Hepatic stellate cell (primary cell): ENCODE measurements at places on chromosomes 16 and 17.

DNA sequence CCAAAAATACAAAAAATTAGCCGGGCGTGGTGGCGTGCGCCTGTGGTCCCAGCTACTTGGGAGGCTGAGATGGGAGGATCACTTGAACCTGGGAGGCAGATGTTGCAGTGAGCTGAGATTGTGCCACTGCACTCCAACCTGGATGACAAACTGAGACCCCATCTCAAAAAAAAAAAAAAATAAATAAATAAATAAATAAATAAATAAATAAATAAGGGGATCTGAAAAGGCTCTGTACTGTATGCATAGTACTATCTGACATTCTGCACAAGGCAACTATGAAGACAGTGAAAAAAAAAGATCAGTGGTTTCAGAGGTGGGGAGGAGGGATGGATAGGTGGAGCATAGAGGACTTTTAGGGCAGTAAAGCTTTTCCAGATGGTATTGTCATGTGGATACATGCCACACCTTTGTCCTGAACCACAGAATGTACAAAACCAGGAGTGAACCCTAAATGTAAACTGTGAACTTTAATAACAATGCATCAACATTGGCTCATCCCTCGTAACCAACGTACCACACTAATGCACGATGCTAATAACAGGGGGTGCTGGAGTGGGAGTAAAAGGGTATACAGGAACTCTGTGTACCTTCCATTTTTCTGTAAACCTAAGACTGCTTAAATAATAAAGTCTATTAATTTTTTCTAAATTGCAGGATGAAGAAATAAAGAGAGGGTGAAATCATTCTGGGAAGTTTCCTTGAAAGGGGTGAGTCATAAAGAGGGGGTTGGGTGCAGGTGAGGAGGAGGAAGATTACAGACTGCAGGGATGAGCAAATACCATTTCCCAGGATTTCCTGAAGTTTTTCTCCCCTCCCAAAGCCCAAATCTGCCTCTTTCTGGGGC, 155.8 kb upstream of the SDK2 start:
- no peak for DNase-seq

DNA sequence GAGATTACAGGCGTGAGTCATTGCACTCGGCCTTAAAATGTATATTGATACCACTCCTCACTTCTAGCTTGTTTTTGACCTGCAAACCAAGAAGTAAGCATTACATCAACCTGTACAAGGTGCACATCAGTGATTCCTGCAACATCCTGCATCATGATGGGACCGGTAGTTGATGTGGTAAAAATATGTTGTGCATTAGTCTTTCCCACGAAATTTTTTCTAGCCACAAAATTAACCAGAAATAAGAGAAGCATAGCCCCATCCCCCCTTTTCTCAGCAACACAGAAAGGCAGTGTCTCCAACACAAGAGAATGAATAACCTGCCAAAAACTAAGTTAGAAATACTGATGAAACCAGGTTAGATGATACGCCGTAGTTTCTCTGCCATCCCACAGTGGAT, 21.1 kb upstream of the NSMCE1 start:
- no peak for DNase-seq

DNA sequence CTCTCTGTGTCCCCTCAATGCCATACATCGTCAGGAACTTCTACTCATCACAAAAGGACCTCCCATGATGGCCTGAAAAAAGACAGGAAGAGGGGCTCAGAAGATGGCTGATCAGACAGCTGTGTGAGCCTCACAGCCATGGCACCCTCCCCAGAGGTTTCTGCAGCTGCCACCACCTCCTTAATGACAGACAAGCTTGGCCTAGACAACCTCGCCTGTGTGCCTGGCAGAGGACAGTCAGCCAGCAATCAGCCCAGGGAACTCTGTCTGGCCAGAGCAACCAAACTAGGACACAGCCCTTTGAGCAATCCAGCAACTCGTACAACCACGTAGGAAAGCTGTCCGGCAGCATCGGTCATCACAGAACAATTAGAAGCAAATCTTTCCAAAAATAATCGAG, 54.2 kb upstream of the MED9 start:
- no peak for DNase-seq

- DNase-seq: no peak
Observed at GRCh38 chr17:289409-289808, 63.2 kb downstream of the RPH3AL start.

GRCh38 chr17:1920948-1921351, 91.1 kb downstream of the RPA1 start:
- DNase-seq: no peak

DNA sequence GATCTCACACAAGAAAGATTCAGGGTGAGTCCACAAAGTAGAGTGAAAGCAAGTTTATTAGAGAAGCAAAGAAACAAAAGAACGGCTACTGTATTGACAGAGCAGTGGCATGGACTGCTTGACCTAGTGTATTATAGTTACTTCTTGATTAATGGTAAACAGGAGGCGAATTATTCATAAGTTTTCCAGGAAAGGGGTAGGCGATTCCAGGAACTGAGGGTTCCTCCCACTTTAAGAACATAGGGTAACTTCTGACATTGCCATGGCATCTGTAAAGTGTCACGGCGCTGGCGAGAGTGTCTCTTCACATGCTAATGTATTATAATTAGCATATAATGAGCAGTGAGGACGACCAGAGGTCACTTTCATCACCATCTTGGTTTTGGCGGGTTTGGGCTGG, 93.2 kb downstream of the CACNG3 start:
- no peak for DNase-seq

DNA sequence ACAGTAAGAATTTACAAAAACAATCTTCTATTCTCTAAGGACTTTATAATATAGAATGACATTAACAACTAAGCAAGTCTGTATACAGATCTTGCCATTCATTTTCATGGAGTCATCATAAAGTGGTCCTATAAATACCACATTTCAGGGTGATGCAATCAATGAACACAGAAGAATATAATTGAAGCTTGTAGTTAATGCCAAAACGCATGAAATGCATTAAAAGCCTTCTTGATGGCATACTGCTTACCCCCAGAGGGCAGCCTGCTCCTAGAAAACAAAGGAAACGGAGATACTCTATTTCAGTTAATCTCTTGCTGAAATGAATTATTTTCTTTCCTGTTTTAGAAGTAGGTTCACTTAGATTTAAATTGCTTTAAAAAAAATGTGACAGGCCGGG, 45.2 kb upstream of the STAC2 start:
- DNase-seq: peak; percentile 51

DNA sequence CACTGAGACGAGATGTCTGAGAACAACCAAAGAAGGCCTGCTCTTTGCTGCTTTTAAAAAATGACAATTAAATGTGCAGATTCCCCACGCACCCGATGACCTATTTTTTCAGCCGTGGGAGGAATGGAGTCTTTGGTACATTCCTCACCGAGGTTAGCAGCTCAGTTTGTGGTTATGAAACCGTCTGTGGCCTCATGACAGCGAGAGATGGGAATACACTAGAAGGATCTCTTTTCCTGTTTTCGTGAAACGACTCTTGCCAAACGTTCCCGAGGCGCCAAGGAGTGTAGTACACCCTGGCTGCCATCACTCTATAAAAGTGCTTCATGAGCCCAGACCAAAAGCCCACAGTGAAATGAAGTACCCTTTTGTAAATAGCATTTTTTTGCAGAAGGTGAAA, 87.8 kb downstream of the CRISPLD2 start:
- no peak for DNase-seq

- DNase-seq: no peak
Observed at GRCh38 chr17:10178506-10178991, 19.9 kb downstream of the GAS7 start.

GRCh38 chr17:31574458-31574857, 183.0 kb downstream of the RAB11FIP4 start:
- DNase-seq: no peak

GRCh38 chr16:1155353-1156054, 2.6 kb downstream of the CACNA1H start:
- DNase-seq: no peak

DNA sequence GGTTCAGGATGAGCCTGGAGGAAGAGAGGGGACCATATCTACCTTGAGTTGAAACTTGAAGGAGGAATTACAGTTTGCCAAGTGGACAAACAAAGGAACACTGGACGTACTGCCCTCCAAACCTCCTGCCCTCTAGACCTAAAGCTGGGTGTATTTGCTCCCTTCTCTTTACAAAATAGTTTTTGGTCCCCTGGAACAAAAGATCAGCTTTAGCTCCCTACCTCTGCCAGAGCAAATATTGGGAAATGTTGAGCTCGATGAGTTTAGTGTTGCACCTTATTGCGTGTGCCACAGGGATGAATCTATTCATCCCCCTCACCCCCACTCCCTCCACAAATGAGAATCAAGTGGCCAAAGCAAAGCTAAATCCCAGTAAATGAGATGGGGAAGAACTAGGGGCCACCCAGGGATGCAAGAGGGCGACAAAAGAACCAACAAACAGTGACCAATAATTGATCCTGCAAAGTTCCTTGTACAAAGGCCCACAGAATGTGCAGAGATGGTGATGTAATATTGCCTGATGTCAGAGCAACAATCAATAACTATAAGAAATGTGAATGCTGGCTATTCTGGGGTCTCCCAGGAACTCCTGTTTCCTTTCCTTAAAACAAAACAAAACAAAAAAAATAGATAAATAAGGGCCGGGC, 17.2 kb upstream of the TAT start:
- no peak for DNase-seq
